ENCODE measurements at places on chromosomes 1 and 21.
A peak's percentile ranks its signal among the peaks of the same experiment; 100 is the strongest.

GRCh38 chr1:201594575-201595245, 55.8 kb downstream of the NAV1 start:
- peaks cover 21% of the 10 kb centered on the region for H3K4me1 ChIP-seq
- DNase-seq = no peak
- H3K4me3 ChIP-seq = no peak overlapping the region

- no peaks in the 10 kb centered on the region for H3K36me3 ChIP-seq
- no peak overlapping the region for H3K27ac ChIP-seq
- DNase-seq = no peak
- peaks cover 14% of the 10 kb centered on the region for H3K4me1 ChIP-seq
- H3K4me3 ChIP-seq = no peak overlapping the region
- no peaks in the 10 kb centered on the region for H3K27me3 ChIP-seq
Observed at GRCh38 chr1:29233693-29234092, 2.6 kb upstream of the PTPRU start.

DNA sequence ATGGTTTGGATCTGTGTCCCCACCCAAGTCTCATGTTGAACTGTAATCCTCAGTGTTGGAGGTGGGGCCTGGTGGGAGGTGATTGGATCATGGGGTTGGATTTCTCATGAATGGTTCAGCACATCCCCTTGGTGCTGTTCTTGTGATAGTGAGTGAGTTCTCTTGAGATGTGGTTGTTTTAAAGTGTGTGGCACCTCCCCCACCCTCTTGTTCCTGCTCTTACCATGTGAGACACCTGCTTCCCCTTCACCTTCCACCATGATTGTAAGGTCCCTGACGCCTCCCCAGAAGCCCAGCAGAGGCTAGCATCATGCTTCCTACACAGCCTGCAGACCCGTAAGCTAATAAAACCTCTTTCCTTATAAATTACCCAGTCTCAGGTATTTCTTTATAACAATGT, 55.8 kb downstream of the SUSD4 start:
- H3K27me3 ChIP-seq = peaks cover 15% of the 10 kb centered on the region
- DNase-seq = no peak
- H3K27ac ChIP-seq = no peak overlapping the region

DNA sequence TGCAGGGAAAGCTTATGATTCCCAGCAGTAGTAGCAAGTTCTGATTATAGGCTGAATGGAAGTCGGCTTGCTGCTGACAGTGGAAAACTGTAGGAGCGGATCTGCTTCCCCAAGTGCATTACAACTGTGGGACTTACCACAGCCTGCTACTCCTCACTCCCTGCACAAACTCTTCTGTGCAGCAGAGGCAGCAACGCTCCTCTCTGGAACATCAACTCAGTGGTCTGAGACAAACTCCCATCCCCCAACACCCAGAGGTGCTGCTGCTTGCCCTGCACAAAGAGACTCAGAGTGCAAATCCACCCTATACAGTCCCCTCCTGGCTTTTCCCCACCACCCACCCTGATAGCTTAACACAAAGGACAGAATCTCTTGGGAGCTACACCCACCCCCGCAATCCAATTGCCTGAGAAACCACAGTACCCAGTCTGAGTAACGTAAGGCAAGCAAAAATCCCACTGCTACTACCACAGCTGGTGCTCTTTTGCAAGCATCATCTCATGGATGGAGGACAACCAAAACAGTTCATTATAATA, 1455.2 kb downstream of the AMY1C start:
- no peaks in the 10 kb centered on the region for H3K27me3 ChIP-seq
- no peaks in the 10 kb centered on the region for H3K36me3 ChIP-seq
- H3K27ac ChIP-seq = no peak overlapping the region
- no peaks in the 10 kb centered on the region for H3K4me1 ChIP-seq
- no peak overlapping the region for H3K4me3 ChIP-seq

DNA sequence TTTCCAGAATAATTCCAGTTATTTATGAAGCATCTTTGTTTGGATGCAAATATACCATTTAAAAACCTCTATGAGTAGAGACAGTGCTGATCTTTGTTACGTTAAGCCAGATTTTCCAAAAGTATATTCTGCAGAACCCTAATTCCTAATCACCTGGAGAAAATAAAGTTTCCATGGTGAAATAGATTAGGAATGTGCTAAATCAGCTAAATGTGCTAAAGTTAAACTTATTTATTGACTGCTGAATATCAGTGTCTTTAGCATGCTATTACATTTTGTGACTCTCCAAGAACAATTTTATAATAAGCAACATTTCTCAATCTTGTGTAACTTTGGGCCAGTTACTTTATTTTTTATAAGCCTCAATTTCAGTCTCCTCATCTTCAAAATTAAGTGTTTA, 196.3 kb upstream of the NFIA start:
- no peaks in the 10 kb centered on the region for H3K4me1 ChIP-seq
- H3K27ac ChIP-seq = no peak overlapping the region
- no peak overlapping the region for H3K4me3 ChIP-seq
- no peaks in the 10 kb centered on the region for H3K36me3 ChIP-seq

GRCh38 chr1:169711469-169712308, at the start of gene SELL:
Gene SELL, minus strand, starts transcription at chr1:169711620. Its CDS starts 122 bp downstream, at chr1:169711498.
- peaks cover 6% of the 10 kb centered on the region for H3K4me1 ChIP-seq
- peak within 1 kb of the TSS; percentile 63 for H3K4me3 ChIP-seq
- no peak within 1 kb of the TSS for H3K27ac ChIP-seq
- peaks cover 7% of the 10 kb centered on the region for H3K27me3 ChIP-seq
- DNase-seq = peak; percentile 92

- H3K4me3 ChIP-seq = no peak overlapping the region
- DNase-seq = no peak
- H3K4me1 ChIP-seq = no peaks in the 10 kb centered on the region
- H3K27ac ChIP-seq = no peak overlapping the region
- no peaks in the 10 kb centered on the region for H3K27me3 ChIP-seq
Observed at GRCh38 chr1:235035928-235036327, 92.7 kb downstream of the TOMM20 start.

- H3K27me3 ChIP-seq = no peaks in the 10 kb centered on the region
- DNase-seq = peak; percentile 89
- peaks cover 16% of the 10 kb centered on the region for H3K4me1 ChIP-seq
- H3K4me3 ChIP-seq = peak overlapping the region; percentile 38
Observed at GRCh38 chr1:241542199-241542907, 10.2 kb downstream of the KMO start.

GRCh38 chr21:31124010-31124409, 85.7 kb upstream of the KRTAP19-8 start:
- H3K27ac ChIP-seq = no peak overlapping the region
- no peak for DNase-seq
- no peaks in the 10 kb centered on the region for H3K4me1 ChIP-seq
- no peaks in the 10 kb centered on the region for H3K36me3 ChIP-seq
- no peaks in the 10 kb centered on the region for H3K27me3 ChIP-seq

DNA sequence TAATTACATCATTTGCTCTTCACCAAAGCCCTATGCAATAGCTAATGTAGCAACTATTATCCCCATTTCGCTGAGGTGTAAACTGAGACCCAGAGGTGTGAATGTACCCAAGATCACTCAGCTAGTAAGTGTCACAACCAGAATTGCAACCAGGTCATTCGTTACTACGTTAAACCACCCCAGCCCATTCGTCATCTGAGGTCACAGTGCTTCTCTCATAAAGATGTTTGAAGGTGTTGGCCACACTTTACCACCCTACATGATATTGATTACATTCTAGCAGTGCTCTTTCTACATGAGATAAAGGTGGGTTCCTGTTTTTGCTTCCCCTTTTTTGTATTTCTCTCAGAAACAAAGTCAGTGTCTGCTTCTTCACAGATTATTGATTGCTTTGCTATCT, 195.3 kb downstream of the ZBTB18 start:
- H3K36me3 ChIP-seq = no peaks in the 10 kb centered on the region
- no peak for DNase-seq
- H3K27ac ChIP-seq = no peak overlapping the region
- no peaks in the 10 kb centered on the region for H3K4me1 ChIP-seq
- no peak overlapping the region for H3K4me3 ChIP-seq

DNA sequence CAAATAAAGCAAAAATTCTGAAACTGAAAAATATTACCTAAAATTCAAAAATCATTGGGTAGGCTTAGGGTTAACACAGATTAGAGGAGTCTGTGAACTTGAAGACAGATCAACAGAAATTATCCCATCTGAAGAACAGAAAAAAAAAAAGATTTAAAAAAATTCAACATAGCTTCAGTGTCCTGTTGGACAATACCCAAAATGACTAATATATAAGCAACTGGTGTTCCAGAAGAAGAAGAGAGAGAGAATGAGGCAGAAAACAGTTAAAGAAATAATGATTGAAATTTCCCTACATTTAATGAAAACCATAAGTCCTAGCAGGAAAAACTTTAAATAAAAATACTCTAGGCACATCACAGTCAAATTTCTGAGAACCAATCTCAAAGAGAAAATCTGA, 31.5 kb downstream of the TMCO1 start:
- no peak overlapping the region for H3K27ac ChIP-seq
- no peak for DNase-seq
- H3K4me1 ChIP-seq = no peaks in the 10 kb centered on the region
- peaks cover 28% of the 10 kb centered on the region for H3K36me3 ChIP-seq
- no peak overlapping the region for H3K4me3 ChIP-seq
- no peaks in the 10 kb centered on the region for H3K27me3 ChIP-seq

GRCh38 chr1:21631944-21632887, 36.9 kb downstream of the RAP1GAP start:
- no peak overlapping the region for H3K27ac ChIP-seq
- DNase-seq = no peak
- H3K36me3 ChIP-seq = no peaks in the 10 kb centered on the region
- H3K4me3 ChIP-seq = no peak overlapping the region
- H3K27me3 ChIP-seq = no peaks in the 10 kb centered on the region

DNA sequence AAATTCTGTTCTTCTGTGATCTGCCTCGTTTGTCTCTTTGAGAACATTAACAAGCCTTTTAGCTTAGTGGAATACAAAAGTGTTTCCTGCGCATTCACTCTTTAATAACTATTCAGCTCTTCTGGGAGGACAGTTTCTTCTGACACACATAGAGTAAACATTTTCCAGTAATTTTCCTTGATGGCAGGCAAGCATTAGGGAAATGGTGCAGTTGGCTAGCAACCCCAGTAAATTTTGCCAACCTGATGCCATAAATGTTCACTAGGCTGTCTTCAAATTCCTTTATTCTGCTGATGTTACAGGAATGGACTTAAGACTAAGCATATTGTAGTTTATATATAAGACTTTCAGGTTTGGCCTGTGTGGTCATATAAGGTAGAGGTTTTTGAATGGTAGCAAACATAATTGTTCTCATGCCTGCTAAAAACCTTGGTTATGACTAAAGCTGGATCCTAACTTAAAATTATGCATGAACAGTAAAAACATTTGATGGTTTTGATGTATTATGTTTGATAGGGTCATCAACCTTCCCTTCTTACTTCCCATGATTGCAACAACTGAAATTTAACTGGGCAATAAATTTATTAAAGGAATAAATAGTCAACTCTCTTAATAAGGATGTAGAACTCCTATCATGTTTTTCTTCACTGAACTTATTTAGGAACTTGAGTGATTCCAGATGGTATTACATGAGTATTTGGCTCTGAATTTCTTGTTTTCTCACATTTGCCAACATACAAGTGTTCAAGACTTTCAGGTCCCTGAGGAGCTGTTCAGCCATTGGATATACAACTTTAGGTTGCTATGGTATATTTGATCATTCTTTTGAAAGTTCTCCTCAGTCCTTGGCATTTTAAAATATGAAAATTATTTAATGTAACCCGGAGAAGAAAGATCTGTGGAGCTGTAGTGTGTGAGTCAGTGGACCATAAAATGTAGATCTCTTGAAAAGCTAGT, 223.4 kb downstream of the FMN2 start:
- H3K4me3 ChIP-seq = no peak overlapping the region
- H3K4me1 ChIP-seq = peaks cover 26% of the 10 kb centered on the region
- no peaks in the 10 kb centered on the region for H3K27me3 ChIP-seq
- H3K27ac ChIP-seq = no peak overlapping the region

DNA sequence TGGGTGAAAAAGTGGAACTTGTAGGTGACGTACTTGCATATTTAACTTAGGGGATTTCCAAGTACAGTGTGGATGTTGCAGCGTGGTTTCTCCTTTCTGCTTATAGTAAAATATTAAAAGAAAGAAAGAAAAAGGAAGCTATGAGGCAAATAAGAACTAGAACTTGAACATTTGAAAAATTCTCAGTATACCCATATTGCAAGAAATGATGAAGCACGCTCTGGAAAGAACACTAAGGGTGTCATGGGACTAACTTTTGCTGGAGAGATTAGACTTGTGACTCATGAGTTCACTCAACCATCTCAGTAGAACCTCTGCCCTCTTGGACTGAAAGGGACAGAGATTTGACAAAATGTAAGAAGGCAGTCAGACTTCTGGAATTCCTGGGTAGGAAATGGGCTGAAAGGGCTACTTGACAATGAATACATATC, 704.5 kb upstream of the ADGRL4 start:
- H3K36me3 ChIP-seq = no peaks in the 10 kb centered on the region
- no peak overlapping the region for H3K27ac ChIP-seq
- H3K4me1 ChIP-seq = no peaks in the 10 kb centered on the region
- H3K4me3 ChIP-seq = no peak overlapping the region
- no peak for DNase-seq

DNA sequence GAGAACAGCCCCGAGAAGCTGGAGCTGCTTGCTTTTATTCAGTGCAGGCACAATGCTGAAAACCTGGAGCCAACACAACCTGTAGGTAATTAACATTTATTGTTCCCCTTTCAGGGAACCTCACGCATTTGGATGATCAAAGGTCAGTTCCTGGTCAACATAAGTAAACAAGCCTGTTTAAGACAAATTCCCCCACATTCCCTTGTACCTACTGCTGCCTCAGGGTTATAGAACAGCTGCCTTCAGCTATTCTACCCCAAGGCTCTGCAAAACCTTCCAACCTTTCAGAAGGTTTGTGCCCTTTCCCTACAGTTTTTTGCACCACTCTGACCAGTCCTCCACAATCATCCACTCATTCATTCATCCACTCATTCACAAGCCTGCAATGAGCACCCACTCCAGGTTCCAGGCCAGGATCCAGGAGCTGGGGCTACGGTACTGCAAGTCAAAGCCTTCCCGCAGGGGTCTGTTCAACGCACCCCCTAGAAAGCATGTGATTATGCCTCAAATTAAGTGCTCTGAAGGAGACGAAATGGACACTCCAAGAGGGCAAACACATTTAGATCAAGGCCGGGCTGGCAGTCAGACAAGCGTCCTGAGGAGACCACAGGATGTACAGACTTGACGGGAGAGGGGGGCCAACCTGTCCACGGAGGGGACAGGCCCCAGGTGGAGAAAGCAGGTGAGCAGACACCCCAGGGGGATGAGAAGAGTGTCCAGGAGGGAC, 683.9 kb downstream of the MATN1 start:
- H3K27ac ChIP-seq = no peak overlapping the region
- no peak for DNase-seq
- H3K4me1 ChIP-seq = no peaks in the 10 kb centered on the region
- H3K4me3 ChIP-seq = no peak overlapping the region
